ENCODE measurements at places on chromosomes 2 and 18.

GRCh38 chr2:196809260-196809659 lies at the start of gene C2orf66:
C2orf66 (minus strand) TSS chr2:196809355; CDS start chr2:196809336, 19 bp downstream.
- DNase-seq, result no peak

DNA sequence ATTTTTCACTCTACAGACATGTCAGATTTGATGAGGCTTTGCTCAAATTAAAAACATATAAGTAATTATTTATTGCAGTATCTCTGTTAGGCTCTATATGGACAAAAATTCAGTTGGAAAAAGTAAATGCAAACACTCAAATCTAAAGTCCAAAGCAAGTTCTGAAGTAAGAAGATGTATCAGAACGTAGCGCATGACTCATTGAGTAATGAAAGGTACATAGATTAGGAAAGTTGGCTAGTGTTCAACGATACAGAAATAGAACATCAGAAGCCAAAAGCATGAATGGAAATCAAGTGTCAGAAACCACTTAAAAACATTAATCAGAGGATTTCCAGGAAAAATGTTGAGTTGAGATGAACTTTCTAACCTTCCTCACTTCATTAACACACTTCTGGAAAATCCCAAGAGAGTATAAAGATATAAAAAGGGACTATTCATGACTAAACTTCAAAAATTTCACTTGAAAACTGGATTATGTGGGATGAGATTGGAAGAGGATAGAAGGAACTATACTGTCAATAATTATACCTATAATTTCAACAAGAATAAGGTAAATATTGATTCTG lies 494.1 kb downstream of the LRRTM4 start:
- no peak for DNase-seq

GRCh38 chr2:126766969-126767296 lies 111.0 kb downstream of the GYPC start:
- no peak for DNase-seq

- DNase-seq, result no peak
Observed at GRCh38 chr2:65053199-65053598, 3.0 kb upstream of the CEP68 start.

- DNase-seq, result peak; percentile 74
Observed at GRCh38 chr2:19812166-19812565, 89.6 kb downstream of the TTC32 start.

GRCh38 chr2:112642966-112643365 lies 2.8 kb upstream of the SLC20A1 start:
- DNase-seq, result no peak

GRCh38 chr2:181395851-181396250 lies 61.3 kb upstream of the ITGA4 start:
- DNase-seq, result no peak

DNA sequence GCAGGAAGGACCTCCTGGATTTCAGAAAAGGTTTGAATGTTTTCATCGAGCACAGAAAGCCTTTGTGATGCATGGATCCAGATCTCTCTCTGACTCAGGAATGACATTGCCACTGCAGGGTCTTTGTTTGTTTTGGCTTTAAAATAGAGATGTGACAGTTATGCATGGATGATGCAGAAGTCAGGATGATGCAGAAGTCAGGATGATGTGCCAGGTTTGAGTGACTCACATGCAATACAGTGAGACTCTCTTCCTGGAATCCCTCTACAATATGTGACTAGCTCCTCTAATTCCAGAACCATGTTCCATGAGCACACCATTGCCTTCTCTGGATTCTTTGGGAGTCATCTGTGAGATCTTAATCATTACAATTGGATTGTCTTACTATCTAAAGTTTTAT lies 177.9 kb upstream of the RAB6C start:
- DNase-seq, result no peak

GRCh38 chr18:6022074-6022444 lies 126.7 kb upstream of the TMEM200C start:
- no peak for DNase-seq

DNA sequence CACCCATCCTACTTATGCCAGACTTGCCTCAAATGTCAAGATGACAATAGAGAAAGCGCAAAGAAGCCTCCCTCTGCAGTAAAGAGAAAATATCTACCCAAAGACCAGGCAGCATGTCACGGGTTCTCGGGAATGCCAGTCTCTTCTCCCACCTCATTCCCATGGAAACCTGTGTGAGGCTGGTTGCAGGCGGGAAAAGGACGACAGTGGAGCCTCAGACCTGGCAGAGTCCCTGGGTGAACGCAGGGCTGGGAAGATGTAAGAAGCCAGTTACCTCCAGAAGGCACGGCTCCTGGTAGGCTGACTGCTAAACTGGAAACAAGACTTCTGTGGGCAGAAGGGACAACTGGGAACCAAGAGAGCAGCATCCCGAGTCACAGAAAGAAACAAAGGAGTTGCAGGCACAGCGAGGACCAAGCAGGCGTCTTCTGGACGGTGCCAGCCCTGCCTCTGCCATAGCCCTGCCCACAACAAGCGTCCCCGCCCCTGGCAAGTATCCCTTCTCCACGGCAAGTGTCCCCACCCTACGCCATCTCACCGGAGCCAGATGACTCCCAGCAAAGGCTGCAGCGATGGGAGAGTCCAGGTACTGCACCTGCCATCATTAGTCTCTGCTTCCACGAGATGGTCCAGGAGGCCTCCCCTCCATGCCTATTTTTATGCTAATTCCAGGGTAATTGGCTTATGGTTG lies 440.8 kb upstream of the MYT1L start:
- no peak for DNase-seq

- DNase-seq, result no peak
Observed at GRCh38 chr18:31954349-31954748, 11.4 kb upstream of the TRAPPC8 start.

- DNase-seq, result peak; percentile 3
Observed at GRCh38 chr2:23430263-23430662, 45.3 kb downstream of the KLHL29 start.

GRCh38 chr18:43587538-43588153 lies 310.4 kb upstream of the SYT4 start:
- DNase-seq, result no peak

All from femur (tissue), 1 donor.